ENCODE measurements at places on chromosomes 7 and 10. TPM values are rescaled to one million over a fixed set of nuclear protein-coding genes. Genes with fewer than 3 reads are reported as not detected.

DNA sequence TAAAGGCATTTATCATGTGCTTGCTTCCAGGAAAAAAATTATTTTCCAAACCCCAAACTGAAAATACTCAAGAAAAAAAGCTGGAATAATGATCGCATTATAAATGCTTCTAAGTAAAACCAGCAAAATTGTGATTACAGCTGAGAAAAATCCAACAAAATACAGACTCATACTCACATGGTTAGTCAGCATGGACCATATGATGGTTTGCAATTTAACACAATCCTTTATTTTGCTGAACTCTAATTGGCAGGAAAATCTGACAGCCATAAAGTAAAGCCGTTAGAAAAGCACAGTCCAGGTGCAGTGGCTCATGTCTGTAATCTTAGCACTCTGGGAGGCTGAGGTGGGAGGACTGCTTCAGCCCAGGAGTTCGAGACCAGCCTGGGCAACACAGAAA is 59.6 kb downstream of the BRI3 start:
- DNase-seq = no peak

GRCh38 chr10:90378524-90379076 is 479.2 kb downstream of the HTR7 start:
- DNase-seq = no peak

- no peak for DNase-seq
Measured at GRCh38 chr7:149880638-149881311, 7.0 kb downstream of the ATP6V0E2 start.

DNA sequence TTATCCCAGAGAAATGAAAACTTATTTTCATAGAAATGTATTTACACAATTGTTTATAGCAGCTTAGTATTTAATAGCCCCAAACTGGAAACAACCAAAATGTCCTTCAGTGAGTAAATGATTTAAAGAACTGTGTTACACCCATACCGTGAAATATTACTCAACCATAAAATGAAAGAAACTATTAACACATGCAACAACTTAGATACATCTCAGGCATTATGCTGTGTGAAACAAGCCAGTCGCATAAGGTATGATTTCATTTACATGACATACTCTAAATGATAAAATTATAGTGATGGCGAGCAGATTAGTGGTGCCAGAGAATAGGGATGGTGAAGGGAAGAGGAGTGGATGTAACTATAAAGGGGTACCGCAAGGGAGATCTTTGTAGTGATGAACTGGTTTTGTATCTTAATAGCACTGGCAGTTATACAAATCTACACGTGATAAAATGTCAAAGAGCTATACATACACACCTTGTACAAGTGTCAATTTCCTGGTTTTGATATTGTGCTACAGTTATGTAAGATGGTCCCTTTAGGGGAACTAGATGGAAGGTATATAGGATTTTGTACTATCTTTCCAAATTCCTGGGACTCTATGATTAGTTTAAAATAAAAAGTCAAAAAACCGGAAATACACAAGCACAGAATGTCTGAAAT is 40.5 kb downstream of the MACC1 start:
- DNase-seq = no peak

- no peak for DNase-seq
Measured at GRCh38 chr7:25970911-25971310, 181.1 kb upstream of the NFE2L3 start.

- peak; percentile 42 for DNase-seq
Measured at GRCh38 chr10:58473976-58474375, 38.7 kb upstream of the BICC1 start.

LLCFC1 gene
- not detected for total RNA-seq

ZNF394 gene
- 15.7 TPM for total RNA-seq

PLA2G12B gene
- total RNA-seq = not detected

PAX2 gene
- total RNA-seq = 7.5 TPM

COBL gene
- total RNA-seq = 6.6 TPM

All from epithelial cell of proximal tubule (primary cell).